ENCODE measurements at places on chromosomes 11 and 22.

GRCh38 chr11:61498767-61499341 lies 9.7 kb upstream of the LRRC10B start:
- DNase-seq = no peak

DNA sequence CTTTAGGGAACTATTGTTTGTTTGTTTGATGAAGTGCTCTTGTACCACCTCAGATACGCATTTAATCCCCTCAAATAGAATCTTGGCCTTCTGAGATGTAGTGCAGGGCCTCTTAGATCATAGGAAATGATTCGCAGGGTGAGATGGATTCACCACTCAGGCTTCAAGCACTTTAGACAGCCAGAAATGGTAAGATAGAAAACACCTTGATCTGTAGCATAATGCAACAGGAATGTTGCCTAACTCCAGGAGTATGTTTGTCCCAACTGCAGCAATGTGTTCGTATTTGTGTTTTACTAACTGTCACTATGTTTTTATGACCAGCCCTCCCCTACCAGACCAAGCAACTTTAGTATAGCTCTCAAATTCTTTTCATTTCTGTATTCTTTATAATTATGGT lies 761.2 kb downstream of the NELL1 start:
- no peak for DNase-seq

- no peak for DNase-seq
Observed at GRCh38 chr11:134988495-134988894, 576.5 kb upstream of the B3GAT1 start.

GRCh38 chr11:49995565-49995964 lies 13.2 kb upstream of the OR4C12 start:
- DNase-seq = no peak

Data from GM13977 (cell line).